ENCODE measurements at places on chromosomes 13 and 19.

DNA sequence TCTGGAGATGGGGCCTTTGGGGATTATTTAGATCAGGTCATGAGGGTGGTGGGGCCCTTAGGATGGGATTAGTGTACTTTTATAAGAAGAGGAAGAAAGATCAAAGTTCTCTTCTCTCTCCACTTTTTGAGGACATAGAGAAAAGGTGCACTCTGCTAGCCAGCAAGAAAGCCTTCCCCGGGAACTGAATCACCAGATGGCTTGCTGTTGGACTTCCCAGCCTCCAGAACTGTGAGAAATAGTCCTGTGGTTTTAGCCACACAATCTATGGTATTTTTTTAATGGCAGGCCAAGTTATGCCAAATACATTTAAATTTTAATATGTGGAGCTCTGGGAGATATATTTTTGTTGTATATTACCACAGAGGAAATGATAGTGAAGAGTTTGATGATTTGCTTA lies 385.8 kb downstream of the KLF12 start:
- no peak for DNase-seq

DNA sequence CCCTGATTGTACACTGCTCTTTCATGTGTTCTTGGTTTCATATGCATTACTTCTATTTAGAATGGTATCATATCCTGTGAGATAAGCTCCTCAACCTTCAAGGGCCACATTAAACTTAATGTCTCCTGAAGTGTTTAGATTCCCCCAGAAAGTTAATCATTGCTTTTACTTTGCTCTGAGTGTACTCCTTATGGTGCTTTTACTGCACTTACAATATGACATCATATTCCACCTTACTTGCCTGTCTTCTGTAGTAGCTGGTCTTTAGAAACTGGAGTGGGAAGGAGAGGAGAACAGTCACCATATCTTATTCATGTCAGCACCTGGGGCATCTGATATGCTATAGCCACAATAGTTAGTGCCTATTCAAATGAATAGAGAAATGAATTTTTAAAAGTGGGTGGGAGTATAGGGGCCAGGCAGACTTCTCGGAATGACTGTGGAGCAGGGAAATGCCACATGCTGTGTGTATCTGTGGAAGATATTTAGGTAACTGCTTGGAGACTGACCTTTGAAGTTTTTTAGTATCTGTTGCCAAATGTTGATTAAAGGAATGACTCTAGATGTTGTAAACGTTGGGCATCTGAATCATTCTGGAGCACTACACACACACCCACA lies 40.2 kb downstream of the SLAIN1 start:
- no peak for DNase-seq

DNA sequence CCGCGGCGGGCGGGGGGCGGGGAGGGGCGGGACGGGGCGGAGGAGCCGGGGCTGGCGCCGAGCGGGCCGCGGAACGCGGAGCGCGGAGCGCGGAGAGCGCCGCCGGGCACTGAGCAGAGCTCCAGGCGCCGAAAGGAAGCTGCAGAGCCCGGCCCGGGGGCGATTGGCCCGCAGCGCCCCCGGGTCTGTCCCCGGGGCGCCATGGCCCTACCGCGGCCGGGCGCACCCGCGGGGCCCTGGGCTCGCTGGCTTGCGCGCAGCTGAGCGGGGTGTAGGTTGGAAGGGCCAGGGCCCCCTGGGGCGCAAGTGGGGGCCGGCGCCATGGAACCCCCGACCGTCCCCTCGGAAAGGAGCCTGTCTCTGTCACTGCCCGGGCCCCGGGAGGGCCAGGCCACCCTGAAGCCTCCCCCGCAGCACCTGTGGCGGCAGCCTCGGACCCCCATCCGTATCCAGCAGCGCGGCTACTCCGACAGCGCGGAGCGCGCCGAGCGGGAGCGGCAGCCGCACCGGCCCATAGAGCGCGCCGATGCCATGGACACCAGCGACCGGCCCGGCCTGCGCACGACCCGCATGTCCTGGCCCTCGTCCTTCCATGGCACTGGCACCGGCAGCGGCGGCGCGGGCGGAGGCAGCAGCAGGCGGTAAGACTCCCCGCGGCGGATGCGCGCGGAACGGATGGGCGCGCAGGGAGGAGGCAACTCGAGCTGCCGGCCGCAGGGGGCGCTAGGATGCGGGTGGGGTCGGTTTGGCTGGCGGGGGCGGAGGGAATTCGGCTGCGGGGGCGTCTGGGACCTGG lies at the start of gene PDE4A:
Gene PDE4A (plus strand): TSS at position 95 of the 796 bp plus-strand sequence. CDS start 227 bp downstream, at position 322.
- DNase-seq = no peak

DNA sequence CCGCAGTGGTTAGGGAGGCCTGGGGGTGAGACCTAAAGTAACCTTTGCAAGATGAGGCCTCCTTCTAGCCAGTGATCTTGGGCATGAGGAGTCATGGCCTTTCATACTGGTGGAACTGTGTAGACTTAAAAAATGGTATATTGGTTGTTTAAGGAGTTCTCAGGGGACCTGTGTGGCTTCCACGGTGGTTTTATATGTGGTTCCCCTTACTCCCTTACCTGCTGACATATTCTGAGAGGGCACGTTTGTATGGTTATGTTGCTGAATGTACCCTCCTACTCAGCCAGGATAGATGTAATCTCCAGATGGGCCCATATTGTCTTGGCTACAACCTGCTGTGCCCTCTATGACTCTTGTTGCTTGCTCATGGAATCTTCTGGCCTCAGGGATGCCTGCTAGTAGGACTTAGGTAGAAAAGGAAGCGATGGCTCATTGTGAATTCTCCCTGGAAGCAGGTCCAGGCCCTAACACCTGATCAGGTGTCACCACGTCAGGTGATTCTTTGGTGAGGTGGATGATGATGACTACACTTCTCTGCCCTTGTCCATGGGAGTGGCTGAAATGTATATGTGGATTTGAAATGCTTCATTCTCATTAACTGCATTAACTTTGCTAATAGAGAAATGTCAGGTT lies 1.8 kb downstream of the ZNF460 start:
- DNase-seq = no peak

- no peak for DNase-seq
Measured at GRCh38 chr13:20702915-20703779, at the start of gene IL17D. Gene IL17D, plus strand, starts transcription at chr13:20703699. Its CDS starts 303 bp downstream, at chr13:20704002.

DNA sequence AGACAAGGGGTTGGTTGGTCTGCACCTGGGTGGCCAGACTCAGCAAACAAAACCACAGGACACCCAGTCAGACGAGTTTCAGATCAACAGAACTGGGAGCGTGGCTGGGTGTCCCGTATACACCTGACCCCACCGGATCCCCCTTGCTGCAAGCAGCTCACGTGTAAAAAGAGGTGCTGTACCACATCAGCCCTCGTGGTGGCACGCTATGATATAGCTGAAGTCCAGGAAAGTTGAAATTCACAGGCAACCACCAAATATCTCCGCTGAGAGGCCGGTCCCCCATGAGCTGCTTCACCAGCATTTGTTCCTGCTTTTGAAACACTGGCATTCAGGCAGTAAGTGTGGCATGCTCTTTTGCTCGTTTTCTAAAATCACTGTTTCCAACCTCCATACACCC lies 92.3 kb downstream of the TUBA3C start:
- no peak for DNase-seq

- no peak for DNase-seq
Measured at GRCh38 chr13:92537471-92537870, 689.1 kb upstream of the GPC6 start.

- DNase-seq = no peak
Measured at GRCh38 chr19:22945560-22945959, 57.4 kb downstream of the ZNF728 start.

DNA sequence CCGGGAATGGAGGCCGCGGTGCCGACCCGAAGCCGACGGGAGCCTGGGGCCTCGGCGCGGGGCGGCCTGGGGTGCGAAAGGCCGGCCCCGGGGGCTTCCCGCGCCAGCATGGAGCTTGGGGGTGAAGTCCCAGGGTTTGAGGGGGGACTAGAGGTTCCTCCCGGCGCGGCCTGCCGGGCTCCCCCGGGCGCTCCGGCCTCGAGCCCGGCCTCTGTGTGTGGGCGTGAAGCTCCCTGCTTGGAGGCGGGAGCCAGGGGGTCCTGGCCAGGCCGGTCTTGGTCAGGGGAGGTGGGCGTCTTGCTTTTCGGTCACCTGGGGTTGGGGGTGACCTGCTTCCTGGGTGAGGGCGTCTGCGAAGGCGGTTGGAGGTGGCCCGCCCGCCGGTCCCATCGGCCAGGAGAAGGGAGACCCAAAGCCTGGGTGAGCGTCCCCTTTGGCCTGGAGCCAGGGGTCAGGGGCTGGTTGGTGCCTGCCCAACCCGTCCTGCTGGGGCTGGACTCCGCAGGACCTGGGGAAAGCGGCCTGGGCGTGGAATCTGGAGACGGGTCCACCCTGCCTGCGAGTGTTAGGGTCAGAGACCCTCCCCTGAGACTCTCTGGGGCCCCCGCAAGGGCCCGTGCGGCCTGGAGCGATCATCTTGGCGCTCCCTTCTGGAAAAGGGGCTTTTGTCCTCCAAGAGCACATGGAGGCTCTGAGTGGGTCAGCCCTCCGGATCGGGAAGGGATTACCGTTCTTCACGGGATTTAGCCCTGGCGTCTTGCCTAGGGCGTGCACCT lies 535 bp downstream of the BSG start:
- no peak for DNase-seq

DNA sequence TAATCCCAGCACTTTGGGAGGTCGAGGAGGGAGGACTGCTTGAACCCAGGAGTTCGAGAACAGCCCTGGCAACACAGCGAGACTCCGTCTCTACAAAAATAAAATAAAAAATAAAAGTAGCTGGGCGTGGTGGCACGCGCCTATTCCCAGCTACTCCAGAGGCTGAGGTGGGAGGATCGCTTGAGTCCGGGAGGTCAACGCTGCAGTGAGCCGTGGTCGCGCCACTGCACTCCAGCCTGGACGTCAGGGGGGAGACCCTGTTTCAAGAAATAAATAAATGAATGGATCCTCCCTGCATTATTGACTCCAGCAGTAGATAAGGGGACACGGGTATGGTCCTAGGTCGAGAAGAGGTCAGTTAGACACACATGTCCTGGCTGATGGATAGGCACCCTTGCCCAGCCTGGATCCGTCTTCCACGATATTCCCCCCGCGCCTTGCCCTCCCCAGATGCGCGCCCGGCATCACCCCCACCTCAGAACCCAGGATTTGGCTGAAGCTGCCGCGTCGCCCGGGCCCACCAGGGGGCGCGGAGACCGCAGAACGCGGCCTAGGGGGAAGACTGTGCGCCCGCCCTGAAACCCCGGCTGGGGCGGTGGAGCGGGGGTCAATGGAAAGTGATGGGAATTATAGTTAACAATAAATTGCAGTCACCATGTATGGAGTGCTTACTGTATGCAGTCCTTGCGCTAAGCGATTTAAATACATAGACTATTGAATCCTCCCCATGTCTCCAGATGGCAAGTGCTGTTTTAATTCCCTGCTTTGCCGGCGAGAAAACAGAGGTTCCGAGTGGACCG lies 2.1 kb upstream of the HOOK2 start:
- no peak for DNase-seq

GRCh38 chr13:50948601-50949000 lies 39.0 kb downstream of the RNASEH2B start:
- no peak for DNase-seq

- no peak for DNase-seq
Measured at GRCh38 chr19:38433268-38433733, at the start of gene RYR1. Gene RYR1, plus strand, starts transcription at chr19:38433691. Its CDS starts 139 bp downstream, at chr19:38433830.

DNA sequence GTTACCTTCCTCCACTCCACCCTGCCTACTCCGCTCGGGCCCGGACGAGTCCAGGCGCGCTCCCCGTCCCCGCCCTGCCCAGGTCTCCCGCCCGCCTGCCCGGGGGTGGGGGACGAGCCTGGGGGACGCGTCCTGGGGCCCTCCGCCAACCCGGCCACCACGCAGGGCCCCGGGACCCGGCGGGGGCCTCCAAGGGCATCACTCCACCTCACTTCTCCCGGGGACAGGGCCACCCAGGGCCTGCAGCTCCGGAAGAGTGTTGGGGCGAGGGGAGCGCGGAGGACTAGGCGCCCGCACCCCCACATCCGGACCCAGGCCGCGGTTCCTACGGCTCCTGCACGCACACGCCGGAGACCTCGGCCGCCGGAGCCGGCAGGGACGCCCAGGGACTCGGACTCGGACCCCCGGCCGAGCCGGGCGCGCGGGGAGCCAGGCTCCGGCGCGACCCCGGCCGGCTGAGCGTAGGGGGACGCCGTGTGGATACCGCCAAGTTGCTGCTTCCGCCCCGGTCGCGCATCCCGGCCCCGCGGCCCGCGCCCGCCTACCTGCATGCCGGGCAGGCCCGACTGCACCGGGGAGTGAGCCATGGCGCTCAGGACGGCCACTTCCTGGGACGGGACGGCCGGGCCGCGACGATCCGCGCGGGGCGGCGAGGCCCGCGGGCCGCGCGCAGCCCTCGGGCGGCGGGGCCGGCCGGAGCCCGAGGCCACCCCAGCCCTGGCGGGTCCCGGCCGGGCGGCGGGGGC lies 534 bp downstream of the STK24 start:
- DNase-seq = no peak

DNA sequence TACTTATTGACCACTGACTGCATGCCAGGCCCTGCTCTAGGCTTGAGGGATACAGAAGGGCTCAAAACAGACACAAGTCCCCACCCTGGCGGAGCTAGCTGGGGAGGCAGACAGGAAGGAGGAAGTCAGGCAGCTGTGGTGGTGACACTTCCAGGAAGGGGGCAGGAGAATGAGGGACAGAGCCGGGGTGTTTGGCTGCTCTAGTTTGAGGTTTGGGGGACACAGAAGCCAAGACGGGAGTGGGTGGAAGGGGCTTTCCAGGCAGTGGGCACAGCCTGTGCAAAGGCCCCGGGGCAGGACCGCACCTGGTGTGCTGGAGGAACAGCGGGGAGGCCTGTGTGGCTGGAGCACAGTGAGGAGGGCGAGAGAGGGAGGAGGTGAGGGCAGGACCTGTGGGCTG lies 4.0 kb downstream of the MRPL54 start:
- DNase-seq = no peak

Measured in vagina (tissue), 2 donors.